ENCODE measurements at places on chromosomes 13 and 19. TPM values are rescaled to one million over a fixed set of nuclear protein-coding genes. Genes with fewer than 3 reads are reported as not detected.

ZNF507 gene
- total RNA-seq, result 27.4 TPM

MARK4 gene
- 37.7 TPM for total RNA-seq

ADGRE1 gene
- total RNA-seq, result not detected

SULT2A1 gene
- total RNA-seq, result 0.27 TPM

MCEMP1 gene
- not detected for total RNA-seq

NAPSA gene
- total RNA-seq, result 4.4 TPM

Data from HCT116 (cell line).